ENCODE measurements at places on chromosomes 7 and 10.
A peak's percentile ranks its signal among the peaks of the same experiment; 100 is the strongest.

DNA sequence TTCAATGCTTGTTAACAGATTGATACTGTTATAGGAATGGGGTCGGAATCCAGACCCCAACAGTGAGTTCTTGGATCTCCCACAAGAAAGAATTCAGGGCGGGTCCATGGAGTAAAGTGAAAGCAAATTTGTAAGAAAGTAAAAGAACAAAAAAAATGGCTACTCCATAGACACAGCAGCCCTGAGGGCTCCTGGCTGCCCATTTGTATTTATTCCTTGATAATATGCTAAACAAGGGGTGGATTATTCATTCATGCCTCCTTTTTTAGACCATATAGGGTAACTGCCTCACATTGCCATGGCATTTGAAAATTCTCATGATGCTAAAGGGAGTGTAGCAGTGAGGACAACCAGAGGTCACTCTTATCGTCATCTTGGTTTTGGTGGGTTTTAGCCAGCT, 717.2 kb upstream of the KCND2 start:
- DNase-seq = no peak

DNA sequence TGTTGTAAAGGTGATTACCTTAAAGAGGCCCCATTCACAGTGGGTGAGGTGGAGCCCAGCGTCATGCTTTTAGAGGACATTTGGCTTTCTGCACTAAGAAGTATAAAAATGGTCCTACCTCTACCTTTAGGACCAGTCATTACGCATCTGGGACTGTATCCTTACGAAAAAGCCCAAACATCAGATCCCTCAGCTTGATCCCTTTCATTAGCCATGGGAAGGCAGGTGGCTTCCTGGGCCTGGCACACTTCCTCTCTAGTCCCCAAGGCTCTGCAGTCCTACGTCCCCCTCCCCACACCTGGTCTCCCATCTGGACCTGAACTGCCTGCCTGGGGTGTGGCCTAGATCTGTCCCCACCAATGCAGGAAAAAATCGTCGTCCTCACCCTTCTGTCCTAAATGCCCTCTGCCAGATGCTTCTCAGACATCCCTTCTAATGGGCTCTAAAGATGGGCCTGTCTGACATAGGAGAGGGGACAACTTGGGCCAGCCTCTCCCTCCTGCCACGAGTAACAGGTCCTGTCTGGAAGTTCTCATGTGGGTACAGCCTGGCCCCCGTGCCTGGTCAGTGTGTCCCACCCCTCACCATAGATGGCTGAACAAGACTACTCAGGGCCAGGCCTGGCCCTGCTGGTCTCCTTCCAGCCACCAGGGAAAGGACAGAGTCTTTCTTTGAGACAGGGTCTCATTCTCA, 11.8 kb upstream of the SLC18A3 start:
- DNase-seq = no peak

DNA sequence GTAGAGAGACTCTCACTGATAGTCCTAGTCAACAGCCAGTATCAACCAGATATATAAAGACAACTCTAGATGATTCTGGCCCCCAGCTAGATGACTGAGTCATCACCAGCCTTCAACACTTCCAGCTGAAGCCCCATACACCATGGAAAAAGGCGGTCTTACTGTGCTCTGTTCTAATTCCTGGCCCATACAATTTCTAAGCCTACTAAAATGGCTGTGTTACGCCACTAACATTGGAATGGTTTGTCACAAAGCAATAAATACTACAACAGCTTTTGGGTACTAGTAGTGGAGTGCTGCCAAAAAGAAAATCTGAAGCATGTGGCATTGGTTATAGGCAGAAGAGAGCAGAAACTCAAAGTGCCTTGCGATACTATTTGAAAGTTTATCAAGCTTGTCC, 13.0 kb upstream of the TES start:
- DNase-seq = no peak

GRCh38 chr7:51706851-51707250, 390.2 kb upstream of the COBL start:
- DNase-seq = no peak

- DNase-seq = no peak
Observed at GRCh38 chr10:83076443-83076842, 1062.9 kb upstream of the GHITM start.

DNA sequence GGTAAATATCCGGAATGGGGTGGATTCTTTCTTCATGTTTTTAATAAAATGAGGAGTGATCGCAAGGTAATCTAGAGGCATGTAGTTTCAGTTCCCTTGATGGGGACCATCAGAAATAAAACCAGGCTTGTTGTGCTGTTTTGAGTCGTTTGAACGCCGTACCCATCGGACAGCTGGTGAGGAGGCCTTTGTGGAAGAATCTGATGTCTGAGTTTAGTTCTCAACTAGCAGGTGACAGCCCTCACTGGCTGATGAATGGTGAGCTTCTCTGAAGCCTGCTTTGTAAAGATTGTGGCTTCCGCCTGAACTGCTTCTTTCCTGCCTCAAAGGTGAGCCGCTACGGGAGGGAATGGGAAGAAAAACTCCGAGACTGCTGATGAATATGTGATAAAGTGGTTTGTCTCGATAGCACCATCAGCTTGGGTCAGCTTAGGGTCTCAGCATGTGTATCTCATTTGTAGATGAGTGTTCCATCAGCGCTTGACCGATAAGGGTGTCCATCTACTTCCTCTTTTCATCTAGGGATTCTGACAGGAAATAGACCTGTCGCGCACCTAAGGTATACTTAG, 977 bp downstream of the TMEM248 start:
- peak; percentile 47 for DNase-seq

GRCh38 chr10:103765981-103766380, 89.4 kb downstream of the SH3PXD2A start:
- DNase-seq = no peak

- DNase-seq = no peak
Observed at GRCh38 chr10:42899036-42899435, 116.4 kb downstream of the BMS1 start.

DNA sequence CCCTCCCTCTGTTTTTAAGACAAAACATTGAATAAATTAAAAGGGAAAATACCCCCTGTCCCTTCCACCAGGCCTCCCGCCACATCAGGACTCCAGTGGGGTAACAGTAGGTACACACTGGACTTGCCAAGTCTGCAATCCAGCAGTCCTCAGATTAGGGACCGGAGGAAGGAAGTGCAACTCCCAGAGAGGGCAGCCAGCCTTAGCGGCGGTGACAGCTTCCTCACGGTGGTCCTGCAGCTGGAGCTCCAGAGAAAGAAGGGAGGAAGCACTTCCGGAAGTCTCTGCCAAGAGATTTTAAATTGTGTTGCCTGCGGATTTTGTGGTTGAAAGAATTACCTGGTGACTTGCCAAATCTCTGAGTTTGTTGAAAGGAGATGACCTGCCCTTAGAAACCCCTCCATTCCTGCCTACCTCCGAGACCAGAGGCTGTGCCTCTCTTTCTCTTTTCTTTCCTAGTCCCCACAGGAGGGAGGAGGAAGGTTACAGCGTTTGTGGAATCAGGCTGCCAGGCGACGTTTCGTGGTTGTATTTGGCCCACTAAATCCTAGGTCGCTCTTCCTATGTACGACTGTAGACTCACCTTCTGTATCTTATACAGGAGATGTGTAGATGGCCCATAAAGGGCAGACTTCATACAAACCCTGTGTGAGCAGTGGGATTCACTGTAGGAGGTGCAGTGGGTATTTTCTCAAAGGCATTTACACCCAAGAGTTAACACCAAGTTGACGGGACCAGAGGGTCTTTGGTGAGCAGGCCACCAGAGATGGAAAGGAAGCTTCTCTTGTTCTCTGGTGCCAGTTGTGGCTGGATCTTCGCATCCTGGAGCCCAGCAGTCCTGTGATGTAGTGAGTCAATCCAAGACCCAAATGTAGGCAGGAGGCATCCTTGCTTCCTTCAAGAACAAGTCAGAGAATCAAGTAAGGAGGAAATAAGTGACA, 77.9 kb downstream of the INSIG1 start:
- DNase-seq = no peak

- DNase-seq = no peak
Observed at GRCh38 chr7:1595636-1596035, 25.8 kb upstream of the PSMG3 start.

DNA sequence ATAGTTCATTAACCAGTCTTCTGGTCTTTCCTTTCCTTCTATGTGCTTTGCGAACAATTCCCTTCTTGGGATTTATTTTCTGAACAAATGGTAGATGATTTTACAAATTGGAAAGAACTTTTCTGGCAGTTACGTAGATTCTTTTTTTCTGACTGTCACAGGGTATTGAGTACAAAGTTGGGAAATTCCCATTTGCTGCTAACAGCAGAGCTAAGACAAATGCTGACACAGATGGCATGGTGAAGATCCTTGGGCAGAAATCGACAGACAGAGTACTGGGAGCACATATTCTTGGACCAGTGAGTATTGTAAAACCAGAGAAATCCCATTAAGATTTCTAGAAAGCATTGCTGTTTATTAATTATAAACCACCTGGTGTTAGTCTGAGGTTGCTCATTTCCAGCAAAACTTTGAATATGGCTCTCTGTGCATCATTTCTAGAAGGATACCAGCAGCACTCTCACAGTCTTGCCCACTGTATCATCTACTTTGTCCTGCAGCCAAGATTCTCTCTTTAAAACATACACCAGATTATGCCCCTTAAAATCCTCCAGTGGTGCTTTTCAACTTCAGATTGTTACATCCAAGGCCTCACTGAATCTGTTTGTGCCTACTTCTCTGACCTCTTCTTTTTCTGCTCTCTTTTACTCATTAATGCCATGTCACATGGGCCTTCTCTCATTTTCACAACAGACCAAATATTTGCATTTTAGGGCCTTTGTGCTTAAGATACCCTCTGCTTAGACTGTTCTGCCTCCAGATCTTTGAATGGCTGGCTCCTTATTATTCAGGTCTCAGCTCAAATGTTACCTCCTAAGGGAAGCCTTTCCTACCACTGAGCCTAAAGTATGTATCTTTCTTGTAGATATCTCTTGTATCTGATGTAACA, 27.0 kb downstream of the DLD start:
- no peak for DNase-seq

DNA sequence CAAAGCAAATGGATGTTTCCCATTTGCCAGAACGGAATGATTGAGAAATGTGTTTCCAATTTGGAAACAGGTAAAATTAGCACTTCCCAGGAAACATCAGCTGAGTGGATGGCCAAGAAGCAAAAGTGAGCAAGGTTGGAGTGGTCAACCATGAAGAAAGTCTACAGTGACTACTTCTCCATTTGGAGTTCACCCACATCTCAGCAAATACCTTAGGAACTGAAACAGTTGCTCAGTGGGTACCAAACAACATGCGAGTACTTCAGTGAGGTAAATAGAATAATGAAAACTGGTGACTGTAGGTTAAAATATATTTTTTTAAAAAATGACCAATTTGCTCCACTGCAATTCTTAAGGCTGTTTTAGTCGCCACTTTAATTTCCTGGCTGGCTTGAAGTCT, 57.7 kb downstream of the SLC16A9 start:
- DNase-seq = no peak

GRCh38 chr7:77425101-77426051, 9.2 kb upstream of the GSAP start:
- DNase-seq = no peak

DNA sequence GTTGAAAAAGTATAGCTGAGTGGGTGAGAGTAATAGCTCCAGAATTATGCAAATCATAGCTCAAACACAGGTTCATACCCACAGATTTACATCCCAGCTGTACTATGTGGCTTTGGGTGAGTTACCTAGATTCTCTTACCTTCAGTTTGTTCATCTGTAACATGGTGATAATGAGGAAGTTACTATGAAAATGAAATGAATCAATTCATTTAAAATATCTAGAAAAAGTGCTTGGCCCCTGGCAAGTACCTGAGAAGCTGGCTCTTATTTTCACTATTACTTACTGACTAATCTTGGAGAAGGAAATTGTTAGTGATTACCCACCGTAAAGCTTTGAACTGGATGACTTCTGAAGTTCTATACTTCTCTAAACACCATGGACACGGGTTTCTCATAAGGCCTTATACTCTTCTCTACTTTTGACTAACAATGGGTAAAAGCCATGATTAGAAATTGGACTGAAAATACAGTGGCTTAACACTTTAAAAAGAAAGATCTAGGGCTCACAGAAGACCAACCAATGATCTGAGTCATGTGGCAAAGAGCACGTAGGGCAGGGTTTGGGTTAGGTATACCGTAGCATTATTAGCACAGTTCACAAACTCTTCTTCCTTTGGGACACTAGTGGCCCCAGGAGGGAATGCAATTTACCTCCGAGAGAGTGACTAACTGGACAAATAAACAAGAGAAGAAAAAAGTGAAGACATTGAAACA, 149.2 kb downstream of the PLPP4 start:
- DNase-seq = no peak

- peak; percentile 17 for DNase-seq
Observed at GRCh38 chr10:88499569-88500470, 83.3 kb downstream of the RNLS start.

DNA sequence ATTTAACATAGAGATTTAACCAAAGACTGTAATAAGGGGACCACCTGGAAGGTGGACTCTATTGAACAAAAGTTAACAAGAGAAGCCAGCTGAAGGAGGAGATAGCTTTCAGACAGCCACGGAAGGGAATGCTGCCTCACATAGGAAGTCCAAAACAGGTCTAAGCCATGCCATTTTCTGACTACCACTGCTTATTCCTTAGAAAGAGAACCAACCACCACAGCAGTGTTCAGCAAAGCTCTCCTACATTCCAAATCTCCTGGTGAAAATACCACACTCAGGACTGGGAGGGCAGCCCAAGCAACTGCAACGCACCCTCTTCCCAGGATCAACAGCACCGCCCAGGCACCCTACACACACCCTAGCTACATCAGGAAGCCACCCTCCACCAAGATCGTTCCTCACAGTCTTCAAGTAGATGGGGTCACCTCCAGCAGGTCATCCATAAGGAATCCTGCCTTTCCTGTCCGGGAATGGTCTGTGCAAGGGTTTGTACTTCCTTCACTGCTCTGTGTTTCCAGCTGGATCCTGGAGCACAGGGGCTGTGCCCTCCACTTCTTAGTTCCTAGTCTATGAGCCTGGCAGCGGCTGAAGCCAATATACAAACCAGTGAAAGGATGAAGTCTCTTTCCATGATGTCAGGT, 2.5 kb downstream of the KIAA1549 start:
- DNase-seq = no peak

- no peak for DNase-seq
Observed at GRCh38 chr10:114664127-114664526, 6.1 kb upstream of the ABLIM1 start.

DNA sequence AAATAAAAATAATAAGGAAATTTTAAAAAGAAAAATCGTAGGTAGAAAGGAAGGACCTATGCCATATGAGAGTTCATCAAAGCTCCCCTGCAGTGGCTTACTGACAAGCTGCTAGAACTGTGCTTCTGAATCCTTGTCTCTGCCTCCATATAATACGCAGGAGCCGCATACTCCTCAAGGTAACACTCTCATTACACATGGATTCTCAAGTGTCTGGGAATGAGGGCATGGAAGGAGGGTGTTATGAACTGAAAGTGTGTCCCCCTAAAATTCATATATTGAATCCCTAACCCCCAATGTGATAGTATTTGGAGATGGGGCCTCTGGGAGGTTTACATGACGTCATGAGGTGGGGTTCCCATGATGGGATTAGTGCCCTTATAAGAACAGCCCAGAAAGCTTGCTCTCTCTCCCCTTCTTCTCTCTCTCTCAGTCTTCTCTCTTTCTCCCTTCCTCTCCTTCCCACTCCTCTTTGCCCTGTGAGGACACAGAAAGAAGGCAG, 35.2 kb downstream of the CREB3L2 start:
- no peak for DNase-seq

- no peak for DNase-seq
Observed at GRCh38 chr7:140439359-140439758, 35.5 kb downstream of the RAB19 start.
